ENCODE measurements at places on chromosomes 7 and 10.

GRCh38 chr10:47440207-47440606 lies 43.7 kb downstream of the ANXA8 start:
- DNase-seq = no peak

DNA sequence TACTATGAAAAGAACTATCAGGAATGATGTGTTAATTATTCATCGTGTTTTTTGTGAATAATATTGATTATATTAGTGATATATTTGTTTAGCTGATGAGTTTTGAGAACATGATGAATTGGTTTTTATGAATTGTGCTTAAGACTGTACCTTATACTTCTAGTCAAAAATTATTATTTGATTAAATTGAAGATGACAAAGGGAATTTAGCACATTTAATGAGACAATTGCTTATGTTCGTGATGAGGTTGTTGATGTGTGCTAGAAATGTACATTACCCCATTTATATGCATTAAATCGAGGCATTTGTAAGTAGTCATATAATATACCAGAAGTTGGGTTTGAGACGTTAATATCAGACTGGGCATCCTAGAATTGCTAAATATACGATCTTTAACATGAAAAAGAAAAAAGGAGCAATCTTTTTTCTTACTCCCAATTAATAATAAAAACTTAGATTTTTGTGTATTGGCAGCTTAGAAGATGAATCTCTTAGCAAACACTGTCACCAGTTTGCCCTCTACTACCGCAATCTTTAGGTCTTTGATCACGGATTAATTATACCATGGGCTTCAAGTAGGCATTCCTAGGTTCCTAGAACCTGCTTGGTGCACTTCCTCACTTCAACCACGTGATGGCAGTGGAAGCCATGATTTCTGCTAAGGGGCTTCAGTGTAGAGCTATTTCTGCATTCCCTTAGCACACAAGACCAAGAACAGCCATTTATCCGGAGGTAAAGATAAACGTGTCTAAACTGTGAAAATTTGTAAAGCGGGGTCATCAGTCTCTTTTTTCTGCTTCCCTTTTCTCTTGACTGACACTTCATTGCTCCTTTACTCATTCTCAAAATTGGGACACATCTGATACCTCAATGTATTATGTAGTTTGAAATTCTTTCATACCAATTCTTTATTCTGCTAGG lies 1.6 kb downstream of the KLHDC10 start:
- no peak for DNase-seq

GRCh38 chr10:82653244-82654155 lies 778.5 kb downstream of the NRG3 start:
- DNase-seq = no peak

DNA sequence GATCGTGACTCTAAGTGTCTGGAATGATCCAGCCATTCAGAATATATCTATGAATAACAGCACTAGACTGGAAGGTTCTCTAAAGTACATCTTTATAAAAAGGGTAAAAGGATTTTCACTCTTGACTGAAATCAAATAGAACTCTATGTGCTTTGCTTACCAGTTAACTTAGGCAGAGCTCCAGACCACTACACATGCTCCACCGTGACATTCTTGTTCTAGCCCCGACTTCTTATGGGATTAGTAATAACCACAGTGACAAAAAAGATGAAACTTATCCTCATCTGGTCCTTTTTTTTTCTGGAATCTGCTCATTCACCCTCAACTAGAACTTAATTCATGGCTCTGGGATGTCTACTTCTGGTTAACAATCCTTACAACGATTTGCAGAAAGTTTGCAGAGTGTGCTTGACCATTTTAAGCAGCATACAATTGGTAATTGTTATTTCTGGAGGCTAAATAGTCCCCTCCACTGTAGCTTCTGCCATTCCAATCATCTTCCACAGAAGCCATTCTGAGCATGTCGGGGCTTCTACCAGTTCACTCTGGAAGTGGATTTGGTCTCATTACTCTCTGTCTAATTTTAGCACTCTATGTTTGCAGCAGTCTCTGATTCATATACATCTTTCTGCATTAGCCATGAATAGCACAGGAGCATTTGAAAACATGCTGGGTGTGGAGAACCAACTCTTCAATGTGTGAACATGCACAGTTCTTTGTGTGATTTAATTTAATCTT lies 163.7 kb upstream of the CDC14C start:
- no peak for DNase-seq

- no peak for DNase-seq
These were observed 95.2 kb upstream of the ODAD2 start for GRCh38 chr10:28094121-28094520.

DNA sequence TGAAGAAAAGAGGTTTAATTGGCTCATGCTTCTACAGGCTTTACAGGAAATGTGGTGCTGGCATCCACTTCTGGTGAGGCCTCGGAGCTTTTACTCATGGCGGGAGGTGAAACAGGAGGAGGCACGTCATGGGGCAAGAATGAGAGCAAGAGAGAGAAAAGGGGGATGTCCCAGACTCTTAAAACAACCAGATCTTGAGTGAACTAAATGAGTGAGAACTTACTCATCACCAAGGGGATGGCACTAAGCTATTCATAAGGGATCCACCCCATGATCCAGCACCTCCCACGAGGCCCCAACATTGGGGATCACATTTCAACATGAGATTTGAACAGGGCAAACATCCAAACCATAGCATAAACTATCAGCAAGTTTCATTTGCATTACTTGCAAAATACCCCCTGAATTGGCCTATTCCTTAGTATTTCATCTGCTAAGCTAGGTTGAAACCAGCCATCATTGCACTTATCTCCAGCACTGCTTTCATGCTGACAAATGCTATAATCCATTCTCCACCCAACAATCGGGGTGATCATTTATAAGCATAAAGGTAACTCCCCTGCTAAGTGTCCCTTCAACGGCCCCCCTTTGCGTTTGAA lies 179.0 kb downstream of the NOC3L start:
- no peak for DNase-seq

DNA sequence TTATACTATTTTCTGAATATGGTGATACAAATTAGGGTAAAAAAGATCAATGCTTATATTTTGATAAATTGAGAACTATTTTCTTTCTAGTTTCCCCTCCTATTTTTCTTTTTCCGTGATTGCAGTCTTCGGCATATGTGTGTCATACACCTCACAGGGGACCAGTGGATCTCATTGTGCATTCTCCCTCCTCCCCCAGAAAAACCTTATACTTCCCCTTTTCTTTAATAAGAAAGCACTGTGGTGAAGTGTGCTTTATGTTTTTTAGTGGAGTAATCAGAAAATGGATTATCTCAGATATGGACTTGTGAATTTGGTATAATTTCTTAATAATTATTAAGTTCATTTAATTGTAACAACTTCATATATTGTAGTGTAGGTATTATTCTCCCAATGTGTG lies 72.8 kb downstream of the BICC1 start:
- no peak for DNase-seq

DNA sequence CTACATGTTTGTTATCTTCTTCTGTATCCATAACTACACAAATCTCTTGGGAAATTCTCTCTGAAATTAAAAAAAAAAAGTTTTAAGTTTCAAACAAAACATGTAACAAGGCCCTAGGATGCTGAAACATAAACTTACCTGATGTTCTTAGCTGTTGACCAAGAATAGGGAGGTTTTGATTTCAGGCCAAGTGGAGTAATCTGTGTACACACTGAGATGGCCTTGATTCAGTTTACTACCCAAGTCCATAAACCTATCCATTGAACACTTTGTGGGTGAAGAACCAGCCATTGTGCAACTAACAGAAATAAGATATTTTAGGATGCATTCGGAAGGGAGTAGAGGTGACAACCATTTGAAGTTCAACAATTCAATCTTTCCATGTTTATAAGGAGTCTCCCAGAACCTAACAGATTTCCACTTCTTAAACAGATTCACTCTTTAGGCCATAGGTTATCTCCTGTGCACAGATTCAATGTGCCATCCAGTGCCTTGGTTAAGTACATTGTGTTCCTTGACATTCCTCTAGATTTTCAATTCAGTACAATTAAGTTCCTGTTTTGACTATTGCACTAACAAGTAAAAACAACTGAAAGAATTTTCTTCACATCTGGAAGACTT lies 143.1 kb downstream of the CRPPA start:
- DNase-seq = no peak

- no peak for DNase-seq
These were observed 221.7 kb downstream of the DNAJB6 start for GRCh38 chr7:157558516-157558874.

DNA sequence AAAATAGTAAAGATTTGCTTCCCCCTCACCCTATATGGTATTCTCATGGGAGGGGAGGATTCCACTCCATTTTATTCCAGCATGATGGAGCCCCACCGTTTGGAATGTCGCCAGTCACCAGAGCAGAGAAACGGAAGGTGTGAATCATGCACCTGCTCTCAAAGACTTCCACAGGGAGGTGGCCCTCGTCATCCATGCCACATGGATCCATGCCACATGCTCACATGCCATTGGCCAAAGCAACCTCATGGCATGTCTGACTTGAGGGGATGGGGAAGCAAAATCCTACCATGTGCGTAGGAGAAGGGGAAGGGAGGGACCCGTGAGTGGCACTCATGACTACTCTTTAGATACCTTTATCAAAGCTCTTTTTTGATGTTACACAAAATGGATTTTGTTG lies 256.0 kb downstream of the SKAP2 start:
- no peak for DNase-seq

DNA sequence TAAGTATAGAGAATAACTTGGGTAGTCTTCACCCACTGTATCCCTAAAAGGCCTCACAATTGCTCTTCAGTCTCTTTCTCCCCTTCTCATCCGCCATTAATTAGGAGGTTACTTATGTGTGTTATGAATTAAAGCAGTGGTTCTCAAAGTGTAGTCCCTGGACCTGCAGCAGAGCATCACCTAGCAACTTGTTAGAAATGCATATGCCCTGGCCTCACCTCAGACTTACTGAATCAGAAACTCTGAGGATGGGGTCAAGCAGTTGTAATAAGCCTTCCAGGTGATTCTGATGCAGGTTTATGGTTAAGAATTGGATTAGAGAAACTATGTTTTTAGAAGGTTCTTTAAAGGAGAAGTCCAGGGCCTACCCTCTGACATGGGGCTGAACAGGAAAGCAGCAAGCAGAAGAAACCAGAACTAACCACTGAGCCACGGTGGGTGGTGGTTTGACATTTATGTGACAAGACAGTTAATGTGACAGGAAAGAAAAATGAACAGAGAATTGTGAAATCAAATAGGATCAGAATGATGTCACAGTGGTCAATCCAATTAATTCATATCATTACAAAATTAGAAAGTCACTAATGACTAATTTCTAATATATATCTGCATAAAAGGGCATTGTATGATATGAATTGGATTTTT lies 37.6 kb downstream of the ENTPD1 start:
- DNase-seq = no peak
